ENCODE measurements at places on chromosomes 4 and X.

DNA sequence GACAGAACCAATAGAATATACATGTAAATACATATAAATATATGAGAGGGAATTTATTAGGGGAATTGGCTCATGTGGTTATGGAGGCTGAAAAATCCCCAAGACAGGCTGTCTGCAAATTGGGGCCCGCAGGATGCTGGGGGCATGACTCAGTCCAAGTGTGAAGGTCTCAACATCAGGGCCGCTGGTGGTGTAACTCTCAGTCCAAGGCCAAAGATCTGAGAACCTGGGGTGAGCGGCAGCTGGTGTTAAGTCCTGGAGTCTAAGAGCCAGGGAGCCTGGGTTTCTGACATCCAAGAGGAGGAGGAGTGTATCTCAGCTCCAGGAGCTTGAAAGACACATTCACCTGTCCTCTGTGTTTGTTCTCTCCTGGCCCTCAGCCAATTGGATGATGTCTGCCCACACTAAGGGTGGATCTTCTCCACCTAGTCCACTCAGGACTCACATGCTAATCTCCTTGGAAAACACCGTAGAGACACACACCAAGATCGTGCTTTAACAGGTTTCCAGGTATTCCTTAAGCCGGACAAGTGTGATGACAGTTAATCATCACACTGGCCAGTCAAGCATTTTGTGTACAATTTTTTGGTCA lies 28.9 kb downstream of the TIGD2 start:
- DNase-seq = no peak

DNA sequence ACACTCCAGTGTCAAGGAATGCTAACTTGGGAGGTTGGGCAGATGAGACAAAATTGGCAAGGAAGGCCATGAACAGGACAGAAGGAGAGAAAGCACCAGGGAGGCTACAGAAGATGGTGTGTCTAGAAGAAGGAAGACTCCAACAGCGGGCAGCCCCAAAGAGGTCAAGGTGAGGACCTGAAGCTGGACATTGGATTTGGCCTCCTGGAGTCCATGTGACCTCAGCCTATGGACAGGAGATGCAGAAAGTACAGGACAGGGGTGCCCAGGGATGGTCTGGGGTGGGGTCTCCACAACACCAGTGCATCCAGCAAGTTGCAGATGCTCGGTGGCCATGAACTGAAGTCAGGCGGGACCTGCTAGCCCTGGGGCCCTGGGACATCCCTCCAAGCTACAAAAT lies 86.2 kb downstream of the JAKMIP1 start:
- DNase-seq = no peak

DNA sequence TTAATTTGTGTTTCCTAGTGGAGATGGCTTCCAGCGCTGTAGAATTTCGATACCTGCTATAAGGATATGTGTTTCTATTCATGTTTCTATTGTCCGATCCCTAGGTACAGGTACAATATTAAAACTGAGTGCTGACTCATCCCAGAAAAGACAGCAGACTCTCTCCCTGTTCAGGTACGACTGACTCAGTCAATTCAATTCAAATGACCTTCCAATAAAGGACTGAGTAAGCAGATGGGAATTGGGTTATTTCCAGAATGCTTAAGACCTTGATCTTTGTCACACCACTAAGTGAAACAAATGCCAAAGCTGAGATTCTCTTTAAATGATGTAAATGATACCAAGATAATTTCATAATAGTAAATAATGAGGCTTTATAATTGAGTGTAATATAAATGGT lies 1596.9 kb downstream of the RPA4 start:
- DNase-seq = no peak

DNA sequence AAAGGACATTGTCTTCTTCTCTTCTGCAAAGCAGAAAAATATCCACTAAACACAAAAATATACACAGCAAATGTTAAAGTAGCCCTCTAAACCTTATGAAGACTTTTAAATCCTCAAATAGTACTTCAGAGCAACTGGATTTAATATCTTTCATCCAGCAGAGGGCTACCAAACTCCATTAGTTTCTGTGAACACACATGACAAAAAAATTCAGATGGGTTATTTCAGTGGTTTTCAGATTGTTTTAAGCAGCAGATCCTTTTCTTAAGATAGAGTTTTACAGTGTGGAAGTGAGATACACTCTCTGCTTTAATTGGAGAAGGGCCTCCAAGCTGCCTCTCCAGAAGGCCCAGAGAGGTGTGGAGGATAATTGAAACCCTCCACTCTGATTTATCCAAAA lies 56.7 kb downstream of the ANK2 start:
- no peak for DNase-seq

- no peak for DNase-seq
Observed at GRCh38 chr4:8739317-8739716, 132.3 kb downstream of the HMX1 start.

DNA sequence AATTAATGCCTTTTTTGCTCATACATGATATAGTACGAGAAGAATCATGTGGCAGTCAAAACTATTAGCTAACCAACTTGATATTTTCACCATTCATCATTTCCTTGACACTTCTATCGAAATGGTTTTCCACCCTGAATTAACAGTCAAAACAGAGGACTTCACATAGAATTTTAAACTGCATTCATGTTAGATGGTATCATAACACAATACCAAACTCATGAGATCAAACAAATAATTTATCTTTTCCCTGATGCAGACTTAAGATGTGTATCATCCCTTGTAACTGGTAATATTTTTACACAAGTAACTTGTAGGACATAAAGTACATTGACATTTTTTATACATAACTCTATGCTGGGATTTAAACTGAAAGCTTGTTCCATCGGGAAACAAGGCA lies 18.2 kb upstream of the ANTXR2 start:
- DNase-seq = no peak

- no peak for DNase-seq
Observed at GRCh38 chrX:24424948-24425347, 40.1 kb upstream of the PDK3 start.

GRCh38 chr4:36445480-36445879 lies 164.1 kb downstream of the DTHD1 start:
- no peak for DNase-seq

GRCh38 chr4:116796022-116796421 lies 289.4 kb downstream of the TRAM1L1 start:
- DNase-seq = no peak

GRCh38 chr4:101277671-101278070 lies 69.7 kb downstream of the PPP3CA start:
- no peak for DNase-seq

GRCh38 chr4:141081921-141082395 lies 51.3 kb downstream of the RNF150 start:
- no peak for DNase-seq

- DNase-seq = no peak
Observed at GRCh38 chr4:18798123-18798522, 776.6 kb upstream of the LCORL start.

DNA sequence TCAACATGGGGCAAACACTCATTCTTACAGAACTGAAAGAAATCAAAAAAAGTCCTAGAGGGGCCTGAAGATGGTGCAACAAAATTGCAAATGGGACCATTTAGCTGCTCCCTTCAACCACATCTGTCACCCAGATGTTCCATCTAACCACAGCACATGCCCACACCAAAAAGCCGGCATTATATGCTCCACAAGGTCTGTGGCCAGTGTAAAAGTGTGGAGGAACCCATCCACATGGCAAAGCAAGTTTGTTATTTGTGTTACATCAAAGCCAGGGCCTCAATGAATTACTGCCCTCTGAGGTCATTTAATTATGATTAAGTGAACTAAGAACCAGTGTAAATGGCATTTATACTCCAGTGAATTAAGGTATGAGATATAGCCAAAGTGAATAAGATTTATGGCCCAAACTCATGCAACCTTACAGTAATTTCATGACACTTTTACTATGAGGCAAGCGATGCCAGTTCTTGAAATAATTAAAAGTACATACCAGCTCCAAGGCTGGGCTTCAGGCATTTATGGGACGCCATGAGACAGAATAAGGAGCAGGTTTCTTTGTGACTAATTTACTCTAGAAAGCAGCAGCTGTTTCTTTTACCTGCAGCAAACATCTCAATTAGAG lies 48.7 kb upstream of the FGF16 start:
- DNase-seq = no peak

DNA sequence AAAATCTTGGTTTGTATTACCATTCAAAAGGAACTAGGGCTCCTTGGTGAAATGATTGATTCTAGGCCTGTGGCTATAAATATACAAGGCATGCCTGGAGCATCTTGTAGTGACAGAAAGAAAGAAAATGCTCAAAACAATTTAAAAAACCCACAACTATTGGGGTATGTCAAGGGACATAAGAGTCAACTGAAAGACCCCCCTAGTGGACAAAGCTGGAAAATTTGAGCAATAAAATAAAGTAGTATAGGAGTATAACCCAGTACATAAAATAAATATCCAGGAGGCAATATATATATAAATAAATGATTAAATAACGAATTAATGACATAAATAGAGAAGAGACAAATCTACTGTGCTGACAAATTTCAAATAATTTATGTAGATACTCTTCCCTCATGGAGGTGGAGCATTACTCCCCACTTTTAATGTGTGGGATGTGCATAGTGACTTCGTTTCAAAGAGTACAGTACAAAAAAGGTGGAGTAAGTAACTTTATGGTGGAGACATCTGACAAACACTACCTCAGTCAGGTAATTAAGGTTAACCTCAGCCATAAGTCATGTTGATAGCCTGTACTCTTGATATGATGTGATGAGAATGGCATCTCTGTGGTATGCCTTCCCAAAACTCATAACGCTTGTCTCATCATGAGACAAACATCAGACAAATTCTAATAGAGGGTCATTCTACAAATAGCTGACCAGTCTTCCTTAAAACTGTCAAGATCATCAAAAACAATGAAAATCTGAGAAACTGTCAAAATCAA lies 185.0 kb upstream of the GLRA2 start:
- no peak for DNase-seq

GRCh38 chrX:136662976-136663375 lies 15.0 kb downstream of the CD40LG start:
- no peak for DNase-seq

DNA sequence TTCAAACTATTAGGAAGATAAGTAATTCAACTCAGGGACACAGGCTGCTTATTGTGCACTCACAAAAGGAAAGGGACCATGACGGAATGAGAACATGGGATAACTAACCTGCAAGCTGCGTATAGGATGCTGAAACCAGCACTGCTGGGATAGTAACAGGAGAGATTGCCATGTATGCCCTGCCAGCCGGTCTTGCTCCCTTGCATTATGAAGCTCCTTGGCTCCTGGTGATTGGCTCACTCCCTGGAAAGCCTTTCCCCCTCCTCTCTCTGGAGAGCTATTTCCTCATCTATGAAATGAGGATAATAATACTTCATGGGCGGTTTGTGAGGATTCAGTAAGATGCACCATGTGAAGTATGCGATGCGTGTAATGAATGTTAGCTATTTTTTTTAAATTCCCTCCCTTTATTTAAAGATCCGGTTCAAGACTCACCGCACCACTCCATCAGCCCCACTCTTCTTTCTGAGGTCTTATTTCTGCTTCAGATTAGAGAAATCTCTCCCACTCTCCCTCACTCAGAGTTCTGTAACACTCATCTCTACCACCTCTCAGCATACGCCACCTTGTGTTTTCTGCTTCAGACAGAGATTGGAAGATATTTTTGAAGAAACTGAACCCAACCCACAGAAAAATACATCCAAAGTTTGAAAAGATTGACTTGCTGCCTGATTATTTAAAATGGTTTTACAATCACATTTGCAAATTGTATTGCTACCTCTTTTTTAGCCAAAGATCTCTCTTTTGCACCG lies 18.4 kb downstream of the MSMO1 start:
- no peak for DNase-seq

GRCh38 chr4:16952462-16952871 lies 54.0 kb upstream of the LDB2 start:
- no peak for DNase-seq

GRCh38 chrX:71664889-71665491 lies 2.4 kb upstream of the LOC101059915 start:
- no peak for DNase-seq

DNA sequence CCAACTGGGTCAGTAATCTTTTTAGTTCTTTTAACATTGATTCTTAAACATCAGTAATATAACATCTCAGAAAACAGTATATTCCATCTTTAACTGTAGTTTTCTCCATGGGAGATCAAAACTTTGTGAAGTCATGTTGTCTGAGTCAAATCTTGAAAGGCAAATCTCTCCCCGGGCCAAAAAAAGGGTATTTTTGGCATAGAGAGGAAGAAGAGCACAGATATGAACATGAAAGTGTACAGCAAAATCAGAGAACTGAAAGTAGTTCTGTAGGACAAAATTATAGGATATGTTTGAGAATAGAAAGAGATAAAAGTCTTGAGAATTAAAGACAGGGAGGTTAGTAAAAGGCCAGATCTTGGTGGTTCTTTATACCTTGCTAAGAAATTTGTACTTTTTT lies 176.4 kb upstream of the GYPA start:
- DNase-seq = no peak

DNA sequence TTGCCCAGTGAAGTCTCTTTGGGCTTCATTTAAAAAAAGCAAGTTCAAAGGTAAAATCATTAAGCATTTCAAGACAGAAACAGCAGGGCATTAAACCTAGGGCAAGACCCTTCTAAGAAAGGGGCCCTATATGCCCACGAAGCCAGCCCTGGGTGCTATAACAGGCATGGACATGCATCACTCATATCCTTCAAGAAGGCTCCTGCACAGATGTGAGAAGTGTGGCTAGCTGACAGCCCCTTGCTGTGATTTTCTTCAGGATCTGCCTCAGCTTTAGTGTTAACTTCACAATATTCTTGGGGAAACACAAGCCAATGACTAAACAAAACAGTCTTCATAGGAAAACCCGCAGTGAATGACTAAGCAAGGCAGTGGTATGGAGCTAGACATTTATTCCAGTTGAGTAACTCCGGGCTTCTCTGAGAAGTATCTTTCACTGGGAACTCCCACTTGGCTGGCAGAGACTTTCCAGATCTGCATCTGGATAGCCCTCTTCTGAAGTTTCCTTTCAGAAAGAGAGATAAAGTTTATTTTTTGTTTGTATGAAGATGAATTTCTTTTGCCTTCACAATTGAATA lies 11.9 kb upstream of the MAOA start:
- DNase-seq = no peak

DNA sequence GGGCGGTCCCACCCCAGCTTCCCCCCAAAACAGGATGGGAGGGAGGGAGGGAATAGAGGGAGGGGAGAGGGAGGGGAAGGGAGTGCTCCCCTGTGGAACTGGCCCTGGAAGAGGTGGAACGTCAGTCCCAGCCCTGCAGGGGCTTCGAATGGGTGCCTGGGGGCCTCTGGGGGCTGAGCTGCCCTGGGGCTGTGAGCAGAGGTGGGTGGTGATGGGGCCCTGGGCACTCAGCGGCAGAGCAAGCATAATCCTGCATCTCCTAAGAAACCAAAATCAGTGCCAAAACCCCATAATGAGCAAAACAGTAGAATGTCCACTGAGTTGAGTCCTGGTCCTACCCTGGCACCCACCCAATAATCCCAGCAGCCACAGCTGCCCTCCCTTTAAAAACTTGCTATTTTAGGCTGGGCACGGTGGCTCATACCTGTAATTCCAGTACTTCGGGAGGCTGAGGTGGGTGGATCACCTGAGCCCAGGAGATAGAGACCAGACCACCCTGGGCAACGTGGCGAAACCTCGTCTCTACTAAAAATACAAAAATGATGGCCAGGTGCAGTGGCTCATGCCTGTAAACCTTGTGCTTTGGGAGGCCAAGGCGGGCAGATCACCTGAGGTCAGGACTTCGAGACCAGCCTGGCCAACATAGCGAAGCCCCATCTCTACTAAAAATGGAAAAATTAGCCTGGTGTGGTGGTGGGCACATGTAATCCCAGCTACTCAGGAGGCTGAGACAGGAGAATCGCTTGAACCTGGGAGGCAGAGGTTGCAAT lies 11.1 kb downstream of the DOK7 start:
- DNase-seq = no peak
